ENCODE measurements at places on chromosomes 6 and 20.

DNA sequence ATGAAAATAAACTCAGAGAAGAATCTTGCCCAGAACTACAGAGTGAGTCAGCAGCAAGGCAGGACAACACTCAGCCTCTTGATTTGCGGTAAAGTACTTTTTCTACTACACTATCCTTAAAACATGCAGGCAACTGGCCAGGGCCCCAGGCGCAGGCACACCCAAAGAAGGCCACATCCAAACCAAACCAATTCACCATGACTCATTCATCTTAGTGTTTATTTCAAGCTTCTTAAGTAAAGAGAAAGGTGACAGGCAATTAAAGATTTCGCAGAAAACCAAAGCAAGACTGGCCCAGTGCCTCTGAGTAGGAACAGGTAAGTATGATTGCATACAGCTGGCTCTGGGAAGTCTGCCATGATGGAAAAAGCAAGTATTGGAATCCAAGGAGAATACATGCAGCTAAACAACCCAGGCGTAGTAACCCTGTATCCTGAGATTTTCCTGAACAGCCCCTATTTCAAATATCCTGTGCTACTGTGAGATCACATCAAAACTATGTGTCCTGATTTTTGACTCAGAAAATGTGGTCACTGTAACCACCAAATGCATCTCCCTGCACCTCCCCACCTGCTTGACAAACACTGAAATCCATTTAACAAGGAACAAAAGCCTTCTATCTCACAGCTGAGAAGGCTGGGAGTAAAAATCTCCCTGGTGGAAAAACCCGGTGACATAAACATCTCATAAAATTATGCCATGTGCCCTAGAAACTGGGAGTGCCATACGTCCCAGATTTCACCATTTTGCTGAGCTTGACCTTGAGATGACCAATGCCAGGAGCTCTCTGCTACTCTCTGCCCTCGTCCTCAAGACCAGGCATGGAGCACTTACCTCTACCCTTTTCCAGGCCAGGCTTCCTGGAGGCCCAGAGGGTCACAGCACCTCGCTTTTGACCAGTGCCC lies 12.4 kb downstream of the WFDC3 start:
- DNase-seq = no peak

- DNase-seq = no peak
Observed at GRCh38 chr20:61812845-61813485, 252.7 kb downstream of the TAF4 start.

DNA sequence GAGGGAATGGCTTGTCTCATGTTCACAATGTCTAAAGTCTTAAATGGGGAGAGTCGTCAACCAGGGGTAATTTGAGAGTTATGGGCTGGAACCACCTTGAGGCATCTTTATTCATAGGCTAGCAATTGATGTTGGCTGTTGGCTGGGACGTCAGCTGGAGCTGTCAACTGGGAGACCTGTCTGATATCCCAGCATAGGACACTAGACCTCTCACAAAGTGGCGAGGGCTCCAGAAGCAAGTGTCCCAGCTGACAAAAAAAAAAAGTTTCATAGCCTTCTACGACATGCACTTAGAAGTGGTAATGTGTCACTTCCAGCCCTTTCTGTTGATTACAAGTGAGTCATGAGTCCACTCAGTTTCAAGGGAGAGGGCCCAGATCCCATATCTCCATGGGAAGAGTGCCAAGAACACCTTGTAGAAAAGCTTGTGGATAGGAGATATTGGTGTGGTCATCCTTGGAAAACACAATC lies 278.0 kb downstream of the ESR1 start:
- DNase-seq = no peak

DNA sequence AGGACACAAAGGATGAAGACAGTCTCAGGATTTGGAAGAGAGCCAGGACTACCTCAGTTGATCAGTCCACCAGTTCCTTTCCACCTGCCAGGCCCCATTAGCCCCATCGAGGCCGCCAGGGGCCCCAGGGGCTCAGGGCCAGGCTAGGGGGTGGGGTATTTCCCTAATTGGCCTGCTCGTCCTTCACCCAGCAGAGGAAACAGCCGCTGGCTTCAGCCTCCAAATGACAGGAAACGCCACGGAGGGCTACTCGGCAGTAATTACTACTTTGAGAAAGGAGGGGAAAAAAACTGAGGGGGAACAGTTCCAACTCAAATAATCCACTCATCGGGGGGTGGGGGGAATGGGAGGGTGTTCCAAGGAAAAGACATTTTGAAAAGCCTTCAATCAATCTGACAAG lies 42.7 kb downstream of the MAFB start:
- no peak for DNase-seq

GRCh38 chr20:45503403-45503802 lies 12.0 kb downstream of the SPINT3 start:
- no peak for DNase-seq

DNA sequence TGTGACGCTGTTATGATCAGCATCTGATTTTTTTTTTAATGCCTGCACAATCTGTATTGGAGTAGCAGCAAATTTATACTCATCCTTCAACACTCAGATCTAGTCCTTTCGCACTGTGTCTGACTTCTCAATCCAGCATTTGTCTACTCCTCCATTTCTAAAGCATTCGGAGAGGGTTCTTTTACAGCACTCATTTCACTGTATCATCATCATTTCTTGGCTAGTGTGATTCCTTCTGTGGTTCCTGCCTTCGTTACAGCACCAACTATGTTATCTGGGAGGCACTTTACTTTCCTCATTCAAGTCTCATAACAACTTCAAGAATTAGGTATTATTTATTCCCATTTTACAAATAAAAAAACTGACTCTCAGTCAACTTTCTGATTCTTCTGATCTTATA lies 18.0 kb downstream of the NUDT3 start:
- no peak for DNase-seq

GRCh38 chr6:36949636-36950035 lies 4.9 kb upstream of the PI16 start:
- DNase-seq = no peak

Data from stimulated activated naive B cell treated with anti-CD40 and anti-IgM and Interleukin-4, amounts not matched to agents 10 μg/mL and 1 μg/mL and 100 μg/mL, for 72 hours (primary cell).